ENCODE measurements at places on chromosomes 5 and 9.

- no peak for DNase-seq
These were observed 151.8 kb upstream of the VLDLR start for GRCh38 chr9:2469681-2470221.

- peak; percentile 44 for DNase-seq
These were observed 3.5 kb upstream of the RNF20 start for GRCh38 chr9:101530076-101530711.

- no peak for DNase-seq
These were observed 114.1 kb downstream of the JAKMIP2 start for GRCh38 chr5:147668385-147668784.

- DNase-seq: no peak
These were observed 213.6 kb downstream of the DAB2IP start for GRCh38 chr9:121865060-121865459.

DNA sequence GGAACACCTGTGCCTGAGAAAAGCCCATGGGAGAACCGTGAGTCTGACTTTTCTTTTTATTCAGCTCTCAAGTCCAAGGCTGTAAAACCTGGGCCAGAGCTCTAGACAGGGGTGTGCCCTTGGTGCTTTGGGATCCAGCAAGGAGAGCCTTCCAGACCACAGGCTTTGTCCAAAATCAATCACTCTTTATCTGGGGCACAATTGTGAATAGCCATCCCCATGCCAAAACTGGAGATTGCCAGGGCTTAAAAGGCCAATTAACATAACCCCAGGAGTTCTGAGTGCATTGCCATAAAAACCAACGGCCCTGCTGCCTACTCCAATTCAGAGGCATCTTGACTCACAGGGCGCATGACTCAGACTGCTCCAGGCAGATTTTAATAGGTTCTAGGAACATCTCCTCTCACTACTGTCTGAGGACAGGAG, 391.8 kb downstream of the ARHGEF28 start:
- DNase-seq: peak; percentile 58

DNA sequence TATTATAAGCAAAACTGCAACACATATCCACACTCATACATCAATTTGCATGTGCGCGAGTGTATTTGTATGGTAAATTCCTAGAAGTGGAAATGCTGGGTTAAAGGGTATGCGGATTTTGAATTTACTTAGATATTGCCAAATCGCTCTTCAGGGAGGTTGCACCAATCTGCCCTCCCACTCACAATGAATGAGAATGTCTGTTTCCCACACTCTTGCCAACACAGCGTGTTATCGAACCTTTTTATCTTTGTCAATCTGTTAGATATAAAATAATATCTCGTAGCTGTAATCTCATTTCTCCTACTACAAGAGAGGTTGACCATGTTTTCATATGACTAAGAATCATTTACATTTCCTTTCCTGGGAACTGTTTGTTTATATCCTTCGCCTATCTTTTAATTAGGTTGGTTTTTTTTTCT, 35.7 kb downstream of the LHX2 start:
- no peak for DNase-seq

GRCh38 chr9:27085456-27085855, 23.6 kb upstream of the TEK start:
- DNase-seq: peak; percentile 78

DNA sequence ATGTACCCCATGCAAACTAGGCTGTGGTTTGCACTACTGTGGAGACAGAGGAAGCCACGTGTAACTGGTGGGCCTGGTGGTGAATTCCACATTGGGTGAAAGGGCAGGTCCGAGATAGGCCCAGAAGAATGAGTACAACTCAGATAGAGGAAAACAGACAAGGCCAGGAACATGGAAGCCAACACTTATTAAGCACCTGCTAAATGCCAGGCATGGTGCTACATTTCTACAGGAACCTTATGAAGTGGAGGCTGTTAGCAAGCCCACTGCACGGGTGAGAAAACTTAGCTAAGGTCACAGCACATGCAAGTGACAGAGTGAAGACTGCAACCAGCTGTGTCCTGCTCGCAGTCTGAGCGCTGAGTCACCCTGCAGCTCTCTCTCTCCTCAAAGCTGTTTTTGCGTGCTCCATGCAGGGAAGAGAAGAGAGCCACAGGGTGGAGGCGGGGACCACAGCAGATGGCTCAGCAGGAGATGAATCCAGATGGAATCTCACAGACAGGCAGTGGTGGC, 65.5 kb upstream of the SPTLC1 start:
- DNase-seq: peak; percentile 77

- peak; percentile 95 for DNase-seq
These were observed 55.7 kb upstream of the DPYSL3 start for GRCh38 chr5:147565524-147565923.

- DNase-seq: peak; percentile 68
These were observed 8.1 kb downstream of the ARL15 start for GRCh38 chr5:54302267-54302687.

GRCh38 chr9:99365233-99365980, 143.3 kb downstream of the SEC61B start:
- DNase-seq: peak; percentile 49

DNA sequence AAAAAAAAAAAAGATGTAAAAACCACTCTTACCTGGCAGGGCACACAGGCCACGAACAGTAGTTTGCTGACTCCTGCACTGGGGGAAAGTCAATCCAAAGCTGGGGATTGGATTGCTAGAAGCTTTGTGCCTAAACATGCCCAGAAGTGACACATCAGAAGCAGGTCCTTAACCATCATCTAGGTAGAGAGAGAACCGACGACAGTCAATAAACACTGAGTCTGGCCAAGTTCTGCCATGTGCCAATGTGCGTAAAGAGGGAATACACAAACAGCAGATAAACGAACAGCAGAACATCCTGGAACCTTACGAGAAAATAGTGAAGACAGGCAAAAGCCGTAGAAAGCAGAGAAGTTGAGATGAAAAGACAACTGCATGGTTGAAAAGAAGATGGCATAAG, 14.9 kb downstream of the SFXN1 start:
- DNase-seq: no peak

DNA sequence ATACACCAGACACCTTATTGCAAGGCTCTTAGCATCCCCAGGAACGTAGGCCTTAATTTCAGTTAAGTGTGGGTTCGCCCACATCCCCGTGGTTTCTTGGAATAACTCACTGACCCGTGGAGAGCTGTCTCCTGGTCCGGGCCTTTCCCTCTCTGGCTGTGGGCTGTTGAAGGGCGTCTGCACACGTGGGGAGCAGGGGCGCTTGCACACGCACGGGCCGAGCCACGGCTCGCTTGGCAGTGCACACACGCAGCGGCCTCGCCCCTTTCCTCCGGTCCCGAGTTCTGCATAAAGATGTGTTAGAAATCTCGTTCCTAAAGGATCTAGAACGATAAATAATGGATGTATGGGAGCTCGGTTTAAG, 141.9 kb downstream of the PBX3 start:
- DNase-seq: peak; percentile 47

DNA sequence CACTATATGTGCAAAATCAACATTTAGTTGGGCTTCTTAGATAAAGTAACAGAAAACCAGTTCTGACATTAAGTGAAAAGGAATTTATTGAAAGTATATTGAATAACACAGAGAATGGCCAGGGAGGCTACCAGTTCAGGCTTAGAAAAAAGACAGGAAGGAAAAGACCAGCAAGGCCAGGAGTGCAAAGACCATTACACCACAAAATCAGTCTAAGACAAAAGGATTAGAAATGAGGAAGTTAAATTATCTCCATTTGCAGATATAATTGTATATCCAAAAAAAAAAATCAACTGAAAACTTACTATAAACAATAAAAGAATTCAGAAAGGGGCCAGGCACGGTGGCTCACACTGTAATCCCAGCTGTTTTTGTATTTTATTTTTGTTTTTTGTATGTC, 4.8 kb upstream of the TEX10 start:
- DNase-seq: no peak

DNA sequence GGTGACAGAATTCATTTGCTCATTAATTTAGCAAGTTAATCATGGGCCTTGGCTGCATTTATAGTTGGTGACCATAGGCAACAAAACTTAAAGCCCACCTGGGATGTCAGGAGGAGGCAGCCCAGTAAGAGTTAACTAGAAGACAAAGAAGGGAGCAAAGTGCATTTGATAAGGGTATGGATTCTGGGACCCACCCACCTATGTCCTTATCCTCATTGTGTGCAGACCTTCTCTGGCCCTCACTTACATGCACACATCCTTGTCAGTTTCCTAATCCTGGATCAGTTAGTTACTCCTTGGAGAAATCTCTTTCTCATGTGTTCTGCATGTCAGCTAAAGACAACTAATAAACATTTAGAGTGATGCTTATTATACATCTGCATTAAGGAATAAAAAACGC, 24.6 kb downstream of the MEF2C start:
- no peak for DNase-seq

GRCh38 chr5:21164425-21164824, 1176.4 kb upstream of the CDH18 start:
- no peak for DNase-seq

DNA sequence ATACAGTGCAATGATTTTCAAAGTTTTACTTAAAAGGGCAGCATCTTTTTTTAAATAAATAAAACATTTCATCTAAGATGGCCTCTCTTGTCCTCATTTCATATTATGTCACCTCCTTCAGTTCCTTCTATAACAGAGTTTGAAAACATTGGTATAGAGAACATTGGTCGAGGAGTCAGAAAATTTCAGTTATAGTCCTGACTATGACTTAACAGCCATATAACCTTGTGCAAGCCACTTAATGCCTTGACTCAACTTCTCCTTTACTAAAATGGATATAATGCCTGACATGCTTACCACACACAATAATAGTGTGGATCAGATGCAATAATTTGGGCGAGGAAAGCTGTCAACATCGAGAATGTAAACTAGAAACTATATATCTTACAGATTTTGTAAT, 22.6 kb downstream of the SSBP2 start:
- DNase-seq: no peak
